Activated gamma-delta T cell (primary cell): ENCODE measurements at places on chromosomes 2 and 18.

GRCh38 chr2:58289029-58289428 is 47.9 kb upstream of the FANCL start:
- no peak for DNase-seq

- DNase-seq: no peak
These were observed 11.2 kb downstream of the EFR3B start for GRCh38 chr2:25053041-25053440.

- DNase-seq: no peak
These were observed 152.2 kb downstream of the DAW1 start for GRCh38 chr2:228023619-228024018.

DNA sequence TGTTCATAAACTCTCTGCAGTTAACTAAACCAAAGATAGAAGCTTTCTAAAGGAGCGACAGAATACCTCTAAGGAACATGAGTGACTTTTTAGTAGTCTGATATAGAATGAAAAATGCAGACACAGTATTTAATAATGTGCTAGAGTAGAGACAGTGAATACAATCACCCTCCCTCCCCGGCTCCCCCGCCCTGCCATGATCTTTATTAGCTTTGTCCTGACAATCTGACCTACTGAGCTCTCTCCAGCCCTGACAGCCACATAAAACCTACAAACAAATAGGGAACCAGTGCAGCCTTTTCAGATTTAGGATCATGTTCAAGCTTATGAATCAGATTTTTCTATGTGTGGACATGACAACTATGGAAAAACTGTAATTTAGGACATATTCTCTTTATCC is 777.6 kb upstream of the FANCL start:
- no peak for DNase-seq

DNA sequence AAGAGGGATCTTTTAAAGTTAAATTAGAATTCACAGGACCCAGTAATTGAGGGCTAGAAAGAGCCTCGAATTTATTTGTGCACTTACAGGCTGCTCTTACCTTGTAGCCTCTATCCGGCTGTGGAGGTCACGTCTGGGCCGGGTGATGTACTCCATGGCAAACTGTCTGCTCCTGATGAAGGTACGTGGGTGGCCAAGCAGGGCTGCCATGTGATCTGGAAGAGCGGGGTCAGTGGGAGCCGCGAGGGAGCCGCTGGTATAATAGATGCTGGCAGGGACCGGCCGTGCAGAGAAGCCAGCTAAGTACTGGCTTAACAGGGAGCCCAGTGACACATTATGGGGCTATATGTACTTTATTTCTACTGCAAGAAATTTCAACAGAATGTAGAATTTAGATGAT is 59.2 kb downstream of the ADI1 start:
- no peak for DNase-seq

DNA sequence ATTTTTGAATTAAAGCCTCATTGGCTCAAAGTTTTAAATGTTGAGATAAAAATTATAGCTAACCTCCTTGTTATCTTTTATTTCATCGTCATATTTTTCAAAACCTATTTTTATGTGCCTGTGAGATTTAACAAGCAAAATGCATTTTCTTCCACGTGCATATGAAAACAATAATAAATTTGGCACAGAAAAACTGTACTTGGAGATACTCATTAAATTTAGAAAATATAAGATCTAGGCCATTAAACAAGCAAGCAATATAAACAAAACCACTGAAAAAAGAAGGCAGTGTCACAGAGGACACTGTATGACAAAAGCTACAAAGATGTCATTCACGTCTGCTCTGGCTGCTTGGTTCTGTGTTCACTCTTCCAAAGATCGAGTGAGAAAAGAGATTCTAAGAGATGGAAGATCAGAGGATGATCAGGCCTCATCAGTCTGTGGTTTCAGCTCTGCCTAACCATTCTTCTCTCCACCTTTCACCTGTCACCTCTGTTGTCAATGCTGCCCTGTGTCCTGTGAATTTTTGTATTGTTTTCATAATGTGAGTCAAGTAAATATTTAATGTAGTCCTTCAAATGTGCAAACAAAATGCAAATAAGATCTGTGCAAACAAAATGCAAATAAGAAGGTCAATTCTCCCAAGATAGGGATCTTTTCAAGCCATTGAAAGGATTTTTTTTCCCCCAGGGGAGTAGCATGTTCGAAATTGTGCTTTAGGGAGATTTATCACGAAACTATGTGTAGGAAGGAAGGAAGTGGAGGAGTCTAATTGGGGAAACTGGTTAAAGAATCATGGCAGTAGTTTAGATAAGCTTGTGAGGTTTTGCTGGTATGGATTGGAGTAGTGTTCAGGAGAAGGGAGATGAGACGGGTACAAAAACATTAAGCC is 138.7 kb upstream of the RBMS1 start:
- DNase-seq: no peak

- no peak for DNase-seq
These were observed 54.6 kb downstream of the PIKFYVE start for GRCh38 chr2:208320686-208321085.

DNA sequence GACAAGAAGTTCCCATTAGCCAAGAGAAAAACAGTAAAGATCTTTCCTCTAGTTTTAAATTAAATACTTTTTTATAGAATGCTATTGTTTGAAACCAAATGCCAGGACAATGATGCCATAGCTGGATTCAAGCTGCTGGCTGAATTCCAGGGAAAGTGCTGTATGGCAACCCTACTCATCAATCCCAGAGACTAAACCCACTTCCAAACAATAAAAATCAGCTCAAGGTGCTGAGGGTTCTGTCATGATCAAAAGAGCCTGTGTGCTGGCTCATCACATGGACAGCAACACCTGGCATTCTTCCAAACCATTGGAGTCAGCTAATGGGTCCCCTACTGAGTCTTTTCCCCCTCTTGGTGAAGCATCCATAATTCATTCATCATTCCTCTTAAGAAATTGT is 53.7 kb upstream of the PARD3B start:
- DNase-seq: no peak

DNA sequence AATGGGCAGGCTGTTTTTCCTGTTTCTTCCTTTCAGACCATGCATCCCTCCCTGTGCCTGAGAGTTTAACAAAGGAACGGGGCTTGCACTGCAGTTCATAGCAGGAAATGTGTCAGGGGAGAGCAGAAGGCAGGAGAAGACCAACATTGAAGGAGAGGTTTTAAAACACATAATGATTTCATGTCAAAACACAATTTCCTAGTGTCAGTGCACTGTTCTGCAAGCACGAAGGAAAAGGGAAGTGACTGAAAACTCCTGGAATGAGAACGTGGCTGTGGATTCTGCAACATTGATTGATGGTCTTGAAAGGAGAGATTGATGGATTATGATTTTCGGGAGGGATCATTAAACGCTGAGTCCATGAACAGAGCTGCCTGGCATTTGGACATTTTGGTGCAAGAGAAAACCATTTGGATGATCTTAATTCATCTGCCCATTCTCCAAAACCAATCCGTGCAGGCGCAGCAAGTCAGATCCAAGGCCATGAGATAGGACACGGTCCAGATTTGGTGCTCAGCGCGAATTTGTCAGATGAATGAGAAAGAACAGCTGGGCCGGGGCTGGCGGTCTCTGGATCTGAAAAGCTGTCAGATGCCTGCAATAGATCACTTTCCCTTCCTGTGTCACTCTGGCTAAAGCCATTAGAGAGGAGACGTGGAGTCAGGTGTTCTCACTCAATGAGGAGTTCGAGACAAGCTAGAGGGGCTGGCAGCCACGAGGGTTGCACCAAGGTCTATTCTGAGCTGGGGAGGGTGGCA is 38.4 kb downstream of the C1QL2 start:
- DNase-seq: no peak

DNA sequence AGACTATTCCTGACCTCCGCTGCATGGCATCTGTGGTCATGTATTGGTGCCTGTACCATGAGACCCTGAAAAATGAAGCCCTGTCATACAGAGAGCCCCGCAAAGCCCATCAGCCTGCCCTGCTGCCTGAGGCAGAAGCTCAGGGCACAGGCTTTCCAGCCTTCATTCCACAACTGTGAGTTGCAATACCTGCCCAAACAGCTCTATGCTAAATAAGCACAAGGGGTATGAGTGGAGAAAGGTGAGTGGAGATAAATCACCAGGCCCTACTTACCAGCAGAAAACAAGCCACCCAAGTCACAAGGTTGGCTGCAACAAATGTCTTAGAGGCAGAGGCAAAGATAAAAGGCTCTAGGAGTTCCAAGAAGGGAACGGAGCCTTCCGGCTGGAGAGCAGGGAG is 277.4 kb downstream of the TNS1 start:
- no peak for DNase-seq

DNA sequence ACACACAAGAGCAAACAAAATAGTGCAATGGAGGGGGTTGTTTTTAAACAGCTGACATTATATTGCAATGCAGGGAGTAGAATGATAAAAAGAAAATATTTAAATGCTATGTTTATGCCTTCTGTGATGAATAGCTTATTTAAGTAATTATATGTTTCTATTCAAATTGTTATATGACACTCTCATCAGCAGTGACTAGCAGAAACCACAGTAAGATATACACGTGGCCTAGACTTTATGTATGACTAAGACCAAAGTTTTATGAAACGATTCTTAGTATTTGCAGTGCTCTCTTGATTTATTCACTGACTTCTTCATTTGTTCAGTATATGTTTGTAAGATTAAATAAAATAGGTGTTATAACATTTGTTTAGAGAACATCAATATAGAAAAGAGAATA is 26.1 kb upstream of the C1D start:
- DNase-seq: no peak

GRCh38 chr18:79540904-79541282 is 138.7 kb upstream of the CTDP1 start:
- no peak for DNase-seq

- no peak for DNase-seq
These were observed 134.6 kb upstream of the RAB12 start for GRCh38 chr18:8474661-8475060.

GRCh38 chr2:166332106-166332505 is 43.6 kb downstream of the SCN9A start:
- DNase-seq: no peak

- no peak for DNase-seq
These were observed 1528.5 kb upstream of the NXPH2 start for GRCh38 chr2:140308706-140309105.

DNA sequence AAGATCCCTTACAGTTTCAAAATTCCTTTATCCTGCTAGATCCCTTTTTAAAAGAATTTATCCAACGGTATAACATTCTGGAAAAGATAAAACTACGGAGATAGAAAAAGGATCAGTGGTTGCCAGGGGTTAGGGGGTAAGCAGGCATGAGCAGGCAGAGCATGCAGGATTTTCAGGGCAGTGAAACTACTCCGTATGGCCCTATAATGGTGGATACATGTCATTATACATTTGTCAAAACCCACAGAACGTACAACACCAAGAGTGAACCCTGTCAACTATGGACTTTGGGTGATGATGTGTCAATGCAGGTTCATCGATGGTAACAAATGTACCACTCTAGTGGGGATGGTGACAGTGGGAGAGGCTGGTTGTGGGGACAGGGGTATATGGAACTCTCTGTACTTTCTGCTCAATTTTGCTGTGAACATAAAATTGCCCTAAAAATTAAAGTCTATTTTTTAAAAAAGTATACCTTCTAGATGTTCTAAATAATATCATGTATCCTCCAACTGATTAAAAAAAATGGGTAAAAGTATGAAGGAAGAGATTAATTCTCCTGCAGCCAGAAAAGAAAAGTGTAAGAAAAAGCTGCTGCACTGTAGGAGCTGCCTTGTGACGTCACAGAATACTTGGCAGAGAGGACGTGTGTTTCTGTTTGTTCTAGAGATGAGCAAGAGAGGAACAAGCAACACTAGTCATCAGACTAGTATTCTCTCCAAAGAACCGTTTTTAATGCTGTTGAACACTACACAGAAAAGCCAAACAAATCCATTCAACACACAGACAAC is 23.6 kb downstream of the ANKRD44 start:
- no peak for DNase-seq

DNA sequence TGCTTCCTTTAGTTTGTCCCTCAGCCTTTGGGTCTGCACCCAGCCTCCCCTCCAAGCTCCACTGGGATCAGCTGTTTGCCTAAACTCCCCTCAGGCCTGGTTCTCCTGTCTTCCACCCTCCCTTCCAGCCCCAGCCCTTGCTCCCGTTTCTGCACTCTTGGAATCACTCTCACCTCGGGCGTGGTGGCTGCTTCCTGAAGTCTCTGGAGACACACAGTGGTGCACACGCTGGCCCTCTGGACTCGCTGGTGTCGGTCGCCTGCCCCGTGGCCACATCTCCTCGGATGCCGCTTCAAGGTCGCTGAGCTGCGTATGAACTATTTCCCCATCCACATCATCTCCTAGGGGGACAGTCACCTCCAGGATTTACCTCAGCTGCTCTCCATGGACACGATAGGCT is 46.3 kb downstream of the PSMG2 start:
- DNase-seq: no peak

GRCh38 chr2:55141572-55142413 is 90.3 kb downstream of the CLHC1 start:
- no peak for DNase-seq

DNA sequence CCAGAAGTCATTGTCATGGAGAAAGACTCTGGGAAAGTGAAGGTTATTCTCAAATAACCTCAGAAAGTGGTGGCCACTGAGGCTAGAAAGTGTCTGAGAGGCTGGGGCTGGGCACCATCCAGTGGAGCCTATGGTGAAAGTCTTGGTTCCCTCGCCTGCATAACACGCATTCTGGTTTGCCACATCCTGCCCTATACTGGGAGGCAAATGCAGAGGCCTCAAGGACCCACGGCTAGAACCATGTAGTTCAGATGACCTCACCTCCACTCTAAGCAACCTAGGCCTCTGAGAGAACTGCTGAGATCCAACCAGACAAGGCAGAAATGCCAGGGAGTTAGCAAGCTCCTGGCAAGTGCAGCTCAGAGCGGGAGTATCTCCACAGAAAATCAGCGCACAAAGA is 5.1 kb downstream of the ITGB6 start:
- no peak for DNase-seq

DNA sequence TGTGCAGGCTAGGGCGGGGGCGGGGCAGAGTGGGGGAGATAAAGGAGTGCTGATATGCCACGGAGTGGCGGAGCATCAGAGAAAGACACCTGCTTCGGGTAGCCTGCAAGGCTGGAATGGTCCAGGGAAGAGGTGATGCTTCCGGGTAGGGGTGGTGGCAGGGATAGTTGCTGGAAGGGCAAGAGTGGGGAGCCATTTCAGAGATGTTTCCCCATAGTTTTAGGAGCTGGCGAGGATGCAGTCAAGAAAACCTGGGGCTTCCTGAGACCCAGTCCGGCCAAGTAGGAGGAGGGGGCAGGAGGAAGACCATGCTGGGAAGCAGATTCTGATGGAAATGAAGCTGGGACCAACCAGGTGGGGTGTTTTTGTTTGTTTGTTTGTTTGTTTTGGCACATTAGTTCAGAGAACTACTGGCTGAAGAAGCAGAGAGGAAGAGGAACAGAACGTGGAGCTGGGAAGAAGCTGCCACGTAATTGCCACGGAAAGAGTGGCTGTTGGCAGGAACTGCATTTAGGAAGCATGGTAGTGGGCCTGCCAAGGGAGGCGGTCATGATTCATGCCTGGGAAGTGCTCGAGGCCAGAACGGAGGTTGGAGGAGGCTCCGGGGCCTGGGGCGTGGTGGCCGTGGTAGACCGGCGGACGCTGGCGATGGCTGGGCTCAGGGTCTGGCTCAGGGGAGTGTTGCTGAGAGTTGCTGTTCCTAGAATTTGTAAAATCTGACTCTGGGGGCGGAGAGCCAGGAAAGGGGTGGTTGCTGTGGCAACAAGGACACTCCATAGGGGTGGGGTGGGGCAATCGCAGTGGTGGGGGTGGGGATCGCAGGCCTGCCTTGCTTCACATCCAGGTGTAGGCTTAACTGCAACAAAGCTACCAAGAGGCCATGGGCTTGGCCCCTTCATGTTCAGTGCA is 8.6 kb upstream of the INPP5D start:
- no peak for DNase-seq

- no peak for DNase-seq
These were observed 7.2 kb upstream of the AFTPH start for GRCh38 chr2:64516651-64517510.
